ENCODE measurements at places on chromosomes 12 and 14. TPM values are rescaled to one million over a fixed set of nuclear protein-coding genes. Genes with fewer than 3 reads are reported as not detected.

GRCh38 chr12:116929885-116930284 is 19.1 kb downstream of the FBXW8 start:
- no peaks in the 10 kb centered on the region for H3K27me3 ChIP-seq
- H3K4me1 ChIP-seq, result peaks cover 7% of the 10 kb centered on the region
- H3K27ac ChIP-seq, result no peak overlapping the region
- no peak overlapping the region for H3K4me3 ChIP-seq
- peaks cover 19% of the 10 kb centered on the region for H3K36me3 ChIP-seq

Gene FGD6
- 64.5 TPM for total RNA-seq

Gene AKAP6
- total RNA-seq, result 2.8 TPM

Gene RFX4
- 0.27 TPM for total RNA-seq

DNA sequence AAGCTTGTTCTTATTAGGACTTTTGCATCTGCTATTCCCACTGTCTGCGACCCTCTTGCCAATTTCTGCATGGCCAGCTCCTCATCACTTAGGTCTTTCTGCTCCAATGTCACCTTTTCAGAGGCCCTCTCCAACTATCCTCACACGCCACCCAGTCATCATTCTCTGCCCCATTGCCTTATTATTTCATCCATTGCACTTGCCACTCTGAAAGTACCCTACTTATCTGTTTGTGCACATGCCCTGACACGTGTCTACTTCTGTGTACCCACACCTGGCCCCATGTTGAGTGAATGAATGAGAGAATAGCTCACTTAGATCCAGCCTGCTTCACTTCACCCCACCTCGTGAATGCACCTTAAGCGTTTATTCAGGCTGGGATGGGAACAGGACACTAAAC is 218.7 kb upstream of the TBX3 start:
- H3K27ac ChIP-seq, result no peak overlapping the region
- no peaks in the 10 kb centered on the region for H3K27me3 ChIP-seq
- H3K4me1 ChIP-seq, result no peaks in the 10 kb centered on the region
- DNase-seq, result no peak

DNA sequence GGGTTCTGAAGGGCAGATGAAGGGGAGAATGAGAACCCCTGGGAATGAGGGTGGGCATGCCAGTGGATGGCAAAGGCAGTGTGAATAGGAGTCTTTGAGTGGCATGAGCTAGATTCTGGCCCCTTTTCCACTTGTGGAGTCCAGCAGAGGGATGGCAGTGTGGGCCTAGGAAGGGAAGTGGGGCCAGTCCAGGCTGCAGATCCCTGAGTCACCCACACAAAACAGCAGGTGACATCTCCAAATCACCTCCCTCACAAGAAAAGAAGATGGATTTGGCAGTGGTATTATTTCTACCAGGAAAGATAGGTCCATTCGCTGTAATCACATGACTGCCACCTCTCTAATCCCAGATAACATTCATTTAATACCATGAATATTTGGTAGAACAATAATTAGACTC is 151.3 kb downstream of the TTC7B start:
- H3K4me1 ChIP-seq, result no peaks in the 10 kb centered on the region
- H3K27me3 ChIP-seq, result no peaks in the 10 kb centered on the region
- no peak overlapping the region for H3K27ac ChIP-seq
- H3K36me3 ChIP-seq, result peaks cover 5% of the 10 kb centered on the region
- no peak overlapping the region for H3K4me3 ChIP-seq

- H3K27ac ChIP-seq, result no peak overlapping the region
- no peak overlapping the region for H3K4me3 ChIP-seq
- no peaks in the 10 kb centered on the region for H3K36me3 ChIP-seq
- peaks cover 24% of the 10 kb centered on the region for H3K4me1 ChIP-seq
- no peak for DNase-seq
Observed at GRCh38 chr14:35218963-35219362, 73.2 kb upstream of the PSMA6 start.

GRCh38 chr12:39319180-39319579 is 123.7 kb downstream of the KIF21A start:
- H3K27ac ChIP-seq, result no peak overlapping the region
- DNase-seq, result no peak
- no peak overlapping the region for H3K4me3 ChIP-seq
- no peaks in the 10 kb centered on the region for H3K4me1 ChIP-seq
- H3K27me3 ChIP-seq, result no peaks in the 10 kb centered on the region

Gene APOF
- not detected for total RNA-seq

Gene SDR9C7
- total RNA-seq, result not detected

Gene GOLGA3
- total RNA-seq, result 117 TPM

GRCh38 chr12:123393747-123394146 is 9.8 kb downstream of the KMT5A start:
- H3K27ac ChIP-seq, result no peak overlapping the region
- H3K4me1 ChIP-seq, result peaks cover 11% of the 10 kb centered on the region
- peaks cover 79% of the 10 kb centered on the region for H3K36me3 ChIP-seq
- no peak overlapping the region for H3K4me3 ChIP-seq
- H3K27me3 ChIP-seq, result no peaks in the 10 kb centered on the region
- DNase-seq, result no peak

Gene GLIPR1L2
- 0.76 TPM for total RNA-seq

- H3K4me1 ChIP-seq, result peaks cover 11% of the 10 kb centered on the region
- no peaks in the 10 kb centered on the region for H3K27me3 ChIP-seq
- DNase-seq, result no peak
- H3K4me3 ChIP-seq, result no peak overlapping the region
- H3K27ac ChIP-seq, result no peak overlapping the region
Observed at GRCh38 chr12:66025477-66025876, 105.1 kb downstream of the LLPH start.

- no peak overlapping the region for H3K27ac ChIP-seq
- peaks cover 17% of the 10 kb centered on the region for H3K4me1 ChIP-seq
- H3K27me3 ChIP-seq, result no peaks in the 10 kb centered on the region
- no peaks in the 10 kb centered on the region for H3K36me3 ChIP-seq
Observed at GRCh38 chr12:32366714-32367113, 32.6 kb upstream of the FGD4 start.

Gene DHRS7
- 39.3 TPM for total RNA-seq

GRCh38 chr14:54338696-54339317 is 58.0 kb upstream of the CDKN3 start:
- no peaks in the 10 kb centered on the region for H3K36me3 ChIP-seq
- H3K4me1 ChIP-seq, result peaks cover 10% of the 10 kb centered on the region
- H3K27ac ChIP-seq, result no peak overlapping the region
- peak; percentile 12 for DNase-seq

GRCh38 chr12:131637986-131638385 is 72.9 kb upstream of the SFSWAP start:
- H3K27ac ChIP-seq, result no peak overlapping the region
- DNase-seq, result no peak
- peaks cover 83% of the 10 kb centered on the region for H3K27me3 ChIP-seq
- no peaks in the 10 kb centered on the region for H3K4me1 ChIP-seq
- H3K4me3 ChIP-seq, result no peak overlapping the region

GRCh38 chr12:80937391-80938238 is at the start of gene LIN7A:
Gene LIN7A, minus strand, starts transcription at chr12:80937934. Its CDS starts 212 bp downstream, at chr12:80937722.
- no peaks in the 10 kb centered on the region for H3K27me3 ChIP-seq
- peak within 1 kb of the TSS; percentile 56 for H3K27ac ChIP-seq

Gene USP5
- 128 TPM for total RNA-seq

Gene KITLG
- 29.9 TPM for total RNA-seq

All from Calu3 (cell line).